AG20443 (cell line): ENCODE measurements at places on chromosomes 7 and 10.

GRCh38 chr10:43316988-43317387 is 50.1 kb upstream of the RASGEF1A start:
- peak; percentile 7 for DNase-seq

GRCh38 chr7:157607218-157607617 is 270.4 kb downstream of the DNAJB6 start:
- no peak for DNase-seq

- no peak for DNase-seq
These were observed 129.6 kb upstream of the CCDC6 start for GRCh38 chr10:60035984-60036383.

- peak; percentile 57 for DNase-seq
These were observed 129.3 kb downstream of the MYOF start for GRCh38 chr10:93352638-93353383.

- peak; percentile 33 for DNase-seq
These were observed 538 bp downstream of the TFAM start for GRCh38 chr10:58385784-58386112.
